ENCODE measurements at places on chromosomes 3 and 15.

- DNase-seq = no peak
These were observed 39.9 kb upstream of the ARL14 start for GRCh38 chr3:160637086-160637485.

DNA sequence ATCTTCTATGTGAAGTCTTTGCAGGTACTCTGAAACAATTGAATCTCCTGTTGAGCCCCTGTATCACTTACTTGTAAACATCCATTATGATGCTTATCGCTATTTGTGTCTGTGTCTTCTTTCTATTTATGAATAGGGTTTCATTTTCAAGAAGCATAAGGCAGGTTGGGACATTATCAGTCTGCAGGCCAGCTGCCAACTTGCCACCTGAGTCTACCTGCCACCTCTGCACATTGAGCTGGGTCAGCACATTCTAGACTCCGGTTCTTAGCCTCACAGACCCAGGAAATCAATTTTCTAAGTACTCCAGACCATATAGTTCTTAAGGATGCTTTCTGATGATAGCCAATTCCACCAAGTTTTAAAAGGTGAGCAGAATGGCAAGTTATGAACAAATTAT is 105.7 kb upstream of the MCTP2 start:
- DNase-seq = no peak

DNA sequence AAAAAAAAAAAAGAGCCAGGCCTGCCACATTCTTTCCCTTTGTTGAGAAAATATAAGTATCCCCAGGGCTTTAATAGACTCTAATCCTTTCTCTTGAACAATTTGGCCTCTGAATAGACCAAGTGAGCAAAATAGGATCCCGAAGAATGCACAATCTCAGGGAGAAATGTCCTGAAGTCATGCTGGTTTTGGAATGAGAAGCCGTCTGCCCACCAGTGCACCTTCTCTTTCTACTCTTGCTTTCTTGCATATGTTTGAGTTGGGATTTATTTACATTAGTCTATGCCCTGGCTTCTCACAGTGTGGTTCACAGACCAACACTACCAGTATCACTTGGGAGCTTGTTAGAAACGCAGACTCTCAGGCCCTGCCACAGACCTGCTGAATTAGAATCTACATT is 153.0 kb downstream of the ZNF621 start:
- DNase-seq = no peak

DNA sequence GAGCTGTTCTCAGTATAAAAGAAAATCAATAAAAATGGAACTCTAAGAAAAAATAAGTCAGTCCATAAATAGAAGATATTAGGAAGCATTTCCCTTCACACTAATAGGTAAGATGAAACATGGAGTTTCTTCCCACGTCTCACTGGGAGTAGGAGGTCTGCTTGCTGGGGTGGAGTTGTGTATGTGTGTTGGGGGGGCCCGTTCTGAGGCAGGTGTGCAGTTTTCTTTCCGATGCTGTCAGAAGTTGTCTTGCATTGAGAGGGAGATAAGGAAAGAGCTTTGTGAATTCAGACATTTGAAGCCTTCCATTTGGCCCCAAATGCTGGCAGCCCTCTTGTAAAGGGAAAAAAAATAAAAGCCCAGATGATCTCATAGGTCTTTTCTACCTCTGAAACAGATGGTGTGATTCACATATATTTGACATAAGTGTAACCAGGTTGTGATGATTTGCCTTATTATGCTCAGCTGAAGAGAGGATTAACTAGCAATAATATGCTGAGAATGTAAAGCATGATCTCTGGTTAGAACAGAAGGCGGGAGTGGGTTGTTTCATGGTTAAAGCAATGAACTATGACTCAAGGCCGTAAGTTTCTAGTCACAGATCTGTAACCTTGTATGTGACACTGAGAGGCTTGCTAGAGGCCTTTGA is 8.8 kb downstream of the RASGRP1 start:
- no peak for DNase-seq

- no peak for DNase-seq
These were observed 69.2 kb upstream of the TBC1D5 start for GRCh38 chr3:17811646-17812045.

DNA sequence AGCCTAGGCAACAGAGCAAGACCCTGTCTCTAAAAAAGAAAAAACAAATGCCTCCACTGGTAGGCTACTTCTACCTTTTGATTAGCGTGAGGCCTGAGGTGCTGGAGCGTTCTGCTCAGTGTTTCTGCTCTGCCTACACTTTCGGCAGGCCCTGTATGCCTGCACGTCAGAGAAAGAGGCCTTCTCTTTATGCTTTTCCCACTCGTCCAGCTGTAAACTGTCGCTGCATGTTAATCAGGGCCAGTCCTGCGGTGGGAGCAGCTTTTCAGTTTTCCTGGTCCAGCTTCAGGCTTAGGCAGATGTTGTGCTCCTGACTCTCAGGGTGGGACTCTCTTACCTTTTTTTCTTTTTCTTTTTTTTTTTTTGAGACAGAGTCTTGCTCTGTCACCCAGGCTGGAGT is 25.3 kb downstream of the CSPG5 start:
- DNase-seq = no peak

DNA sequence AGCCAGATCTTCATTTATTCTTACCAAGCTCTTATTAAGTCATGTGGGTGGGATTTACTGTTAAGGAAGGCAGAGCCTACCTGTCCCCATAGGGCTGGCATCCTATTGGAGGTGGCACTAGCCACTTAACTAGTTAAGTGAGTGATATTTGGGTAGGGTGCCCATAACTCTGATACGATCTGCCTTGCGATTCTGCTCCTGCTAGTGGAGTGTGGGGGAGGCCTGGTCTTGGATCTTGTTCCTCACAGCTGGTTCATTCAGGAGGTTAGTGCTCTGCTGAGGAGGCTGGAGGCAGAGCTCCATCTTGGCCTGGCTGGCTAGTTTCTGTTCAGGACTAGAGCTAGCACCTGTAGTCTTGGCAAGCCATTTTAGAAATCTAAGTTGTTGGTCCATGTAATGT is 9.3 kb downstream of the BAHD1 start:
- DNase-seq = no peak

GRCh38 chr15:70698836-70699390 is 64.4 kb downstream of the UACA start:
- no peak for DNase-seq

All from activated T-helper 9 cell treated with anti-CD3 and anti-CD28 coated beads, Interleukin-2, amount 50 U/mL, for 16 hours (primary cell).